ENCODE measurements at places on chromosomes 6 and 20. TPM values are rescaled to one million over a fixed set of nuclear protein-coding genes. Genes with fewer than 3 reads are reported as not detected.

DNA sequence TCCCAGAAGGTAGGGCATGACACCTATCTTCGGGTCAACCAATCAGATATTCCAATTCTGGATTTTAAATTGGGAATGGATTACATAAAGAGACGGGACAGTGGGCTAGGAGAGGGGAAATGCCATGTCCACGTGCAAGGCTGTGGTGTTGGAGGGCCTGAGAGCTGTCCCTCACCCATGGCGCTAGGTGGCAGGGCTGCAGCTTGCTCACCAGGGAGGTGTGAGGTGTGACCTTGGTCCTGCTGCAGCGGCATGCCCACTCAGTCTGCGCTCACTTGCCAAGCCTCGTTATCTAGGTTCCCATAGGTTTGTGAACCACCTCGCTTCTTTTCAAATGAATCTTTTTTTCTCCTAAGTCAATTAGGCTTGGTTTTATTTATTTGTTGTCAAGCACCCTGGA lies 19.4 kb upstream of the CST3 start:
- no peak for DNase-seq

- DNase-seq = no peak
Measured at GRCh38 chr6:33950891-33951889, 147.4 kb upstream of the MLN start.

DNA sequence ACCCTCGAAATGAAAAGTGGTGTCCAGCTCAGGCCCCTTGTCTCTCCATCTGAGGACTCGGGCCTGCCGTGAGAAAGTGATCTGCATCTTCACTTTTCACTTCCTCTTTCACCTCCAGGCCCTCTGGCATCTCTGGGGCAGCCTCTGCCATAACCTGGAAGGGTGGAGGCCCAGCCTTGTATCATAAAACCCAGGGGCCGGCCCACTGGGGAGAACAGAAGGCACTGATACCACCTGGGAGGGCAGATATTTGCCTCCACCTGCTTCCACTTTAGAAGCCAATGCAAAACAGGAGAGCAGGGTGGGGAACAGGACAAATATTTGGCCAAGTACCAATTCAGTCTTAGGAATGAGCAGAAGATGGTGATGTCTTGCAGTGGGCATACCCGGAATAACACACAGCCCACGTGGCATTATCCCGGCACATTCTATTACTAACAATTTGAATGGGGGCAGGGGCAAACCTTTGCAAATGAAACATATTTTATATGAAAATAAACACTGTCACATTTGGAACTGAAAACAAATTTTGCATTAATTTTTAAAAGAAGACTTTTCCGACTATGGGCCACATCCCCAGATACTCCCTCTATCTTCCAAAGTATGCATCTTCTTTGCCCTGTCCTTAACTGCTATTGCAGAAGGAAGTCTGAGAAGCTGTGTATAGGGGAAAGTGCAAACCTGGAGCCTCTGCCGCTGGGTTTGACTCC lies 69.2 kb upstream of the TBC1D7 start:
- DNase-seq = no peak

DNA sequence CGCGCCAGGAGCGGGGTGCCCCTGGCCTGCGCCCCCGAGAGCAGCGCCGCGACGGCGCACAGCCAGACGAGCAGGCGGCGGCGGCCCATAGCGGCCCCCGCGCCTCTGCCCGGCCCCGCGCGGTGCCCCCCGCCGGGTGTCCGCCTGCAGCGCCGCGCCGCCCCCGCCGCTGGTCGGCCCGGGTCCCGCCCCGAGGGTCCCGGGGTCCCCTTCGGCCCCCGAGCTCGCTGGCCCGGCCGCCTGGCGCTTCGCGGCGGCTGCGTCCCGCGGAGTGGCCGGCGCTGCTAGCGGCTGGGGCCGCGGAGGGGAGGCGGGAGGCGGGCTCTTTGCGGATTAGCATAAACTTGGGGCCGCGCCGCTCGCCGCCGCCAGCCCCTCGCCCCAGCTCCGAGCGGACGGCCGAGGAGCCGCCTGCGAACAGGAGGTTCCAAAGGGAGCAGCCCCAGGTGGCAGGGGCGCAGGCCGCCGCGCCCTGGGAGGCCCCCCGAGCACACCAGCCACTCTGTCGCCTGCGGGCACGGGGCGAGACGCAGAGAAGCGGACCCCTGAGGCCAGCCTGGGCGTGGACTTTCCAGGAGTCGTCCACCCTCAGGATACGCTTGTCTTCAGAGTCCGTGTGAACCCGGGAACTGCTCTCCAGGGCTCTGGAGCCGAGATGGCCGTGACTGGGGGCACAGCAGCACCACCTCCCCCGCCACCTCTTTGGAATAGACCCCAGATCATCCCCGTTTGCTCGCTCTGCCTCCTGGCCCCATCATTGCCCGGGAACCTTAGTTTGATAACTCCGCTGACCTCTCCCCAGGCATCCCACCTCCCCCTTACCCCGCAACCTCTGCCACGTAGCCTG lies at the start of gene EMILIN3:
Gene EMILIN3 (minus strand): TSS at position 273 of the 847 bp plus-strand sequence. CDS start 184 bp downstream, at position 89.
- no peak for DNase-seq

DNA sequence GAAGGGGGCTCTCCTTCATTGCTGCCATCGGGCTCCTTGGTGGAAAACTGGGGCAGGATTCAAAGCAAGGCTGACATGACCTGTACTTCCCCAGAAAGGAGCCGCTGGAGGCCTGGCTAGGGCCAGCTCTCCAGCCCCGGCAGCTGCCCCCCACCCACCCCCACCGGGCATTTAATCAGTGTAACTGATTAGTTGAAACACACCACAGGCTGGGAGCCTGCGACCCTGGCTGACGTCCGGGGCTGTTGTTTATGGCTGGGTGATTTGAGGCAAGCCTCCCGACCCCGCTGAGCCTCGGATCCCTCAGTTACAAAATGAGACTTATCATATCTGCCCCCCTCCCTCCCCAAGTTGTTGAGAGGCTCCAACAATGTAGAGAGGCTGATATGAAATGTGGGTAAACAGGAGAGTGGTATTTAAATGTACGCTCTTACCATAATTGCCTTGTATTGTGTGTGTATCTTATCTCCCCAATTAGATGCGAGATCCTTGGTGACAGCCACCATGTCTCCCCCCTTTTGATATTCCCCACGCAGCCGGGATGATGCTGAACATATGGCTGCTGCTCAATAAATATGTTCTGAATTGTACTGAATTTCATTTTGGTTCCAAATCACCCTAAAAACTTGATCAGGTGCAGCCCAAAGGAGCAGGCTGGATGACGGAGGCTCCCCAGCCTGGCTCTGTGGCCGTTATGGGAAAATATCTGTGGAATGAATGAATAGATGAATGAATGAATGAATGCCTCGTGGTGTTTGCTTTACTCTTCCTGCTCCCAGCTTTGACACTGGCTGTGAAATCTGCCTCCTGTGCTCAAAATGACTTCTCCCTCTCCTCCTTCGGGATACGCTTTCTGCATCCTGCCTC lies 31.8 kb upstream of the APCDD1L start:
- no peak for DNase-seq

GRCh38 chr20:33811776-33812151 lies 616 bp downstream of the CHMP4B start:
- DNase-seq = peak; percentile 50

DNA sequence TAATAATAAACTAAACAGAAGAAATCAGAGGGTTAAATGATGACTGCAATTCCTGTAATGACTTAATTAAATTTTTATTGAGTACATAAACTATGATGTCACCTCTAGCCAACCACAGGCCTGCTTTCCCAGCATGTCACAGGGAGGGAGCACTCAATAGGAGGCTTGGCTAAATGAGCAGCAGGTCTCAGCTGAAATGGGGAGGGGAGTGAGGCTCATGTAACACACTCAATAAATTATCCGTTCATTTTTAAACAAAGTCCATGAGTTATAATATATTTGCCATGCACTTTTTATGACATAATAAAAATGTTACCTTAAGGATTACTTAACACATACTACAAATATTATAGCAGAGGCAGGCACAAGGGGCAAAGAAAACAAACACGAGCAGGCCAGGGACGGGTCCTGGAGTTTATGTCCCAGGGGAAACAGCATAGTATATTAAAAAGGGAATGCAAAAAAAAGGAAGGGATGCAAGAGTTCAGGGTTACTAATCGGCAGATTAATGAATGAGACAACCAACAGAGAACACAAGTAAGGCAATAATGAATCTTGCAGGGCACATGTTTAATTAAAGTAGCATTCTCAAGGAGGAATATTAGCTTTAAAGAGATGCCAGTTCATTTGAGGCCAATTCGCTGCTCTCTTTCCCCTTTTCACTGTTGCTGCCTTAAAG lies 27.1 kb upstream of the FAM83C start:
- no peak for DNase-seq

DNA sequence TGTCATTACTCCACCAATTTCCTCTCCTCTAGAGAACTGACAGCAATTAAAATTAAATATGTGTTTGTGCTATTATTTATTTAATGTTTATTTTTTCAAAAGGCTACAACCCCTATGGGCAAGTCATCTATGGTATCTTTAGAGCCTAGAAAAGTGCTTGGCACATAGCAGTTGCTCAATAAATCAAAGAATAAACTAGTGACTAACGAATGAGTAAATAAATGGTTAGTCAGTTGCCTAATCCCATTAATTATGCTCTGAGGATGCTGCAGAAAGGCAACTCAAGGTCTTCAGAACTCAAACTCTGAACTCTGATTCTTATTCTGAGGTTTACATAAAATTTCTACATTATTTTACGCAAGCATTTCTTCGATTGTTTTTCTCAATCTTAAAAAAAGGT lies 193.0 kb upstream of the TSHZ2 start:
- no peak for DNase-seq

- peak; percentile 52 for DNase-seq
Measured at GRCh38 chr6:26327450-26328264, 37.3 kb upstream of the BTN3A2 start.

DNA sequence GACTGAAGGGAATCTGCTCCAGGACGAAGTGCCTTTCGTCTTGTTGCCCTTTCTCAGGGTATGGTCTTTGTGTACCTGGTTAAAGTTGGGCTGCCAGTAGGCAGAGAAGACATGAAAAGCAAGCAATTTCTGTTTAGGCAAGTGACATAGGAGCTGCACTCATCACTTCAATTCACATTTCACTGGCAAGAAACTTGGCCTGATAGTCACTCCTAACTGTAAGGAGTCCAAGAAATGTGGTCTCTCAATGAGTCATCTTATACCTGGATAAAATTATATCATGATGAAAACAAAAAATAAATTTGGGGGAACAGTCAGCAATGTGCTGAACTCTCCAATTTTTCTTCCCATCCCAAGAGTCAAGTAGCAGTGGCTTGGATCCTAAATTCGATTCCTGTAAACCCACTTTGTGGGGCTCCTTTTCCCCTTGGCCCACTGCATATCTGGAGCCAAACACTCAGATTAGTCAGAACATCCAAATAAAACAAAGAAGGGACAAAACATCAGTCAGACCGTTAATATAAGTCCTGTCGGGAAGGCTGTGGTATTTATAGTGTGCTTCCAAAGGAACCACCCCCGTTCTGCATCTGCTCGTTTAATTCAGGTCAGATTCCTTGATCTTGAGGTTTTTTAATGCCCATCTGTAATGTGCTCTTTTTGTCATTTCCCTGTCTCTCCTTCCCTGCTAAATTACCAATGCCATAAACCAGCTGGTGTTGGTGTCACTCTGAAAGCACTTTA lies 5.0 kb upstream of the GABRR1 start:
- no peak for DNase-seq

- no peak for DNase-seq
Measured at GRCh38 chr6:13267142-13267651, 61.1 kb downstream of the TBC1D7 start.

GRCh38 chr6:160801418-160801817 lies 99.4 kb downstream of the PLG start:
- no peak for DNase-seq

DNA sequence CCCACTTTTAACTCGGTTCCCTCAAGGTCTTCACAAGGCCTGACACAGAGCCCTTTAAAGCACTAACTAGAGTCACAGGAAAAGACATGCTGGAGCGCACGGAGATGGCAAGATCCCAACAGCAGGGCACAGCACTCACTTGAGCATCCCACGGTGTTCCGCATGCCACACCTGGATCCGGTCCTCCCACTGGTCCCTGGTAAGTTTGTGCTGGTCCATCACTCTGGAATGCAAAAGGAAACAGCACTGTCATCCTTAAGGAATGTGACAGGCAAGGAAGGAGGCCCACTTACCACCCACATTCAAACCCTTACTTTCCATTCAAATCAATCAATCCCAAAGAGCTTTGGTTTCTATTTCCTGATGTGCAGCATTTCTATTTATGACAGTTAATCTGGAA lies 34.7 kb downstream of the EZR start:
- DNase-seq = no peak

PNPLA1 gene
- not detected for total RNA-seq

OARD1 gene
- 20.8 TPM for total RNA-seq

GRIK2 gene
- total RNA-seq = not detected
